ENCODE measurements at places on chromosomes 12 and 14. TPM values are rescaled to one million over a fixed set of nuclear protein-coding genes. Genes with fewer than 3 reads are reported as not detected.

Gene COA8
- total RNA-seq: 15.8 TPM

Gene WBP11
- total RNA-seq: 33.8 TPM

Gene RFX4
- total RNA-seq: 0.83 TPM

Gene TBK1
- 25.6 TPM for total RNA-seq

Gene NID2
- total RNA-seq: 5.1 TPM

Data from H7 (cell line).